ENCODE measurements at places on chromosomes 13 and 19. TPM values are rescaled to one million over a fixed set of nuclear protein-coding genes. Genes with fewer than 3 reads are reported as not detected.
A peak's percentile ranks its signal among the peaks of the same experiment; 100 is the strongest.

GRCh38 chr19:10091895-10092641 lies 6.0 kb downstream of the SHFL start:
- DNase-seq, result no peak

DNA sequence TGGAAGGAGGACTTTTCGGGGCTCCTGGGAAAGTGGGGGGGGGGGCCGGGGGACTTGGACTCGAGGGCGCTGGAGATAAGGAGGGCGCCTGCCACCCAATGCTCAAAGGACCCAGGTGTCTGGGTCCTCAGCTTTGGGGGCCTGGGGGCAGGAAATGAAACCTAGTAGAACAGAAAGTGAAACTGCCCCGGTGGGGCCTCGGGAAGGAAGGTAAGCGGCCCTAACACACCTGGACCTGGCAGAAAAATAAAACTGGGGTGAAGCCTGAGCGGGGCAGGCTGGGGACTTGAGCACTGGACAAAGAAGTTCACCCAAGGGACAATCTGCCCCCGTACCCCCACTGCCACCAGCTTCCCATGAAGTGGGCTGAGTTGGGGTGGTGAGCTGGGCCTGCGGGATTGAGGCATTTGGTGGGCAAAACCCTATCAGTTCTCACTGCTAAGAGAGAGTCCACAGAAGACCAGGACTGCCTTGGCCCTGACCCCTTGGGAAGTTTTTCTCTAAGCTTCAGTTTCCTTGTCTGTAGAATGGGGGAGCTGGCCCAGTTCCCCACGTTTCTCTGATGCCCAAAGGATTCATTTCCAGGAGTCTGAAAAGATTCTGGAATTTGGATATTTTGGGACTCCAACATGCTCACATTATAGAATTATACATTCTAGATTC lies 2.3 kb downstream of the PRKD2 start:
- DNase-seq, result peak; percentile 74

GRCh38 chr13:41746259-41746658 lies 214.7 kb downstream of the VWA8 start:
- DNase-seq, result no peak

GRCh38 chr19:11096210-11096841 lies 7.1 kb downstream of the LDLR start:
- DNase-seq, result peak; percentile 51

DNA sequence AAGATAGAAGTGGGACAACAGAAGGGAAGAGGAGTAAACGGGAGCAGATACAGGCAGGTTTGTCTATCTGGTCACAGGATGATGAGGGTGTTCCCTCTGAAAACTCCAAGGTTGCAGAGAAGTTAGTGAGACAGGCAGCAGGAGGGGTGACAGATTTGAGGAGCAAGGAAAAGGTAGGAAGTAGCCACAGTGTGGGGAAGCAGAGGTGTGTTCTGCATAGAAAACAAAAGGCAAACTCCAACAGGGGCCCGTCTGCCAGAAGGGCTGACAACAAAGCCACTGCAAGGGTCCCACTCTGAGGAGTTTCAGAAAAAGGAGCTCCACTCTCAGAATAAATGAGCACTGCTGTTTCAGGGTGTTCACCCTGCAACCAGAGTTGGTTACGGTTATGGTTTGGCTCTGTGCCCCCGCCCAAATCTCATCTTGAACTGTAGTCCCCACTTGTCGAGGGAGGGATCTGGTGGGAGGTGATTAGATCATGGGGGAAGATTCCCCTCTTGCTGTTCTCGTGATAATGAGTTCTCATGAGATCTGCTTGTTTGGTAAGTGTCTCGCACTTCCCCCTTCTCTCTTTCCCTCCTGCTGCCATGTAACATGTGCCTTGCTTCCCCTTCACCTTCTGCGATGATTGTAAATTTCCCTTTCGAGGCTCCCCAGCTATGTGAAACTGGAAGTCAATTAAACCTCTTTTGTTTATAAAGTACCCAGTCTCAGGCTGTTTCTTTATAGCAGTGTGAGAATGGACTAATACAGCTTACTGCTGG lies 32.1 kb downstream of the SMAD9 start:
- no peak for DNase-seq

DNA sequence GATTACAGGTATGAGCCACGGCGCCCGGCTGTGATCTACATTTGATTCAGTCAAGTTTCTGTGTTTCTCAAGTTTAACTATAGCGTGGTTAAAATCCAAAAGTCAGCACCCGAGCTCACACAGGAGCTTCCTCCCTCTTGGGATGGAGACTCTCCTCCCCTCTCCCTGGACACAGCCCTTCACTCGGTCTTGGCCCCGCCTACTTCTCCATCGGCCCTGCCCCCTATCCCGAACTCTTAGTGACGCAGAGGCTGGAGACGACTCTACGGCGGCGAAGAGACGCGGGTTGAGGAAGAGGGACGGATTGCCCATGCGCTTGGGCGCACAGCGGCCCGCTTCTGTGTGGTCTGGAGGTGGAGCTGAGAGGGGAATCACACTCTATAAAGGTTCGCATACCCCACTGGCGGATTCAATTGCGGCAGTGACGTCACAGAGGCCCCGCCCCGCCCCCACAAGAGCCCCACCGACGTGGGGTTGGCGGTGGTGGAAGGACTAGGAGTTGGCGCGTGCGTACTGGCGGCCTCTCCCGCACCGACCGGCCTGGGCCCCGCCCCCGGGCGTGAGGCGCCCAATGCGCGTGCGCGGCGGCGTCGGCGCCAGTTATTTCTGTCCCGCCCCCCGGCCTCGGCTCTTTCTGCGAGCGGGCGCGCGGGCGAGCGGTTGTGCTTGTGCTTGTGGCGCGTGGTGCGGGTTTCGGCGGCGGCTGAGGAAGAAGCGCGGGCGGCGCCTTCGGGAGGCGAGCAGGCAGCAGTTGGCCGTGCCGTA lies at the start of gene TRIM28:
TRIM28 (plus strand) TSS at position 239 of the 765 bp plus-strand sequence. CDS start 694 bp downstream, outside the sequence.
- peak; percentile 100 for DNase-seq

- DNase-seq, result no peak
Measured at GRCh38 chr13:33684874-33685273, 133.1 kb upstream of the RFC3 start.

DNA sequence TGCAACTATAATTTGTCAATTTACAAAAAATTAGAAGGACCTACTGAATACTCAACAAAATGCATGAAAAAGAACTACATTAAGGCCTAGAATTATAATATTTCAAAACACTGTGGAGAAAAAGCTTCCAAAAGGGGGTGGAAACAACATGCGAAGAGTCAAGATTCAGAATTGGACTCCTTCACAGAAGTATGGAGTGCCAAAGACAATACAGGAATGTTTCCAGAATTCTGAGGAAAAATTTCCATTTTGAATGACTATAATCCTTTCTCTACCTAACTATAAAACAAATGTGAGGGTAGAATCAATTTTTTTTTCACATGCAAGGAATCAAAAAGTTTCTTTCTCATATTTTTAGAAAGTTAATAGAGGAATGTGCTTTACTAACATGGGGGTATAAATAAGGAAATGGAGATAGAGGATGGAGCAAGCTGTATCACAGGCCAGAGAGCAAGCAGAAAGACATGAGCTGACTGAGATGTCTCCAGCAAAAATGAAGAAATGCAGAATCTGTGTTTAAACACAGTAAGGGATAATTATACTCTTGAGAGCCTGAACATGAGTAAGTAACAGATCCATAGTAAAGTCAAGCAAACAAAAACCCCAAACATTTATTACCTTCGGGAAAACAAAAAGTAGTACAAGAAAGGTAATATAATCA lies 39.5 kb upstream of the SMAD9 start:
- no peak for DNase-seq

- DNase-seq, result no peak
Measured at GRCh38 chr19:24099829-24100228, 12.8 kb downstream of the ZNF254 start.

DNA sequence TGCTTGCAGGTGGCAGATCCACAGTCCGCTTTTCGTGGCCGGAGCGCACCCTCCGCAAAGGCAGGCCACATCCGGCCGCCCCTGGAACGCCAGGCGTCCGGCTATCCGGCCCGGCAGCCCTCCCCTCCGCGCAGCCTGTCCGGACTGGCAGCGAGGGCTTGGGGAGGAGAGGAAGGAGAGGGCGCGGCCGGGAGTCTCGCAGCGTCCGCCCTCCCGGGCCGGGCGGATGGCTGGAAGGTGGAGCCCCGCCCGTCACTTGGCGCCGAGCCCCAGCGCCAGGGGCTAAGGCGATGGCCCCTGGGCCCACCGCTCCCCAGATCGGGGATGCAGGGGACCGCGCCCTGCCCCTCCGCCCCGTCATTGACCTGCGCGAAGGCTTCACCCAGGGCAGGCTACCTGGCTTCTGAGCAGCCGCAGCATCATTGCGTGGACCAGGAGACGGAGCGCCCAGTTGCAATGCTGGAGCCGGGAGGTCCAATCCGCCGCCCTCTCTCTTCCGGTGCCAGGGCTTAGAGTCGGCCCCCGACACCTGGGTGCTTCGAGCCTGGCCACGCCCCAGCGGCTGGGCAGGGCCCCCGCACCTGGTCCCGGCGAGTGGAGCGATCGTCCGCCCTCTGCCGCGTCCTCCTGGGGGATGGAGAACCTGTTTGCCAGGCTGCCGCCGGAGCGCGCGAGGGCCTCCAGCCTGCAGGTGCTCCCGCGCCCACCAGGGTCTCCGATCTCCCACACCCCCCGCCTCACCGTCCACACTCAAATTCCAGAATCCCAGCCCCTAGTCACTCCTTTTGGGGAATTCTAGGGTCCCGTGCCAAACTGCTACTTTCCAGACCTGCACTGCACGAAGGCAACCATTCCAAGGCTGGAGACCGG lies at the start of gene FUT1:
FUT1 (minus strand) TSS at position 146 of the 870 bp plus-strand sequence. CDS start 1,360 bp downstream, outside the sequence.
- DNase-seq, result peak; percentile 62

- DNase-seq, result no peak
Measured at GRCh38 chr19:20273376-20273775, 106.4 kb downstream of the ZNF486 start.

GRCh38 chr13:80164462-80164861 lies 176.5 kb downstream of the SPRY2 start:
- DNase-seq, result no peak

DNA sequence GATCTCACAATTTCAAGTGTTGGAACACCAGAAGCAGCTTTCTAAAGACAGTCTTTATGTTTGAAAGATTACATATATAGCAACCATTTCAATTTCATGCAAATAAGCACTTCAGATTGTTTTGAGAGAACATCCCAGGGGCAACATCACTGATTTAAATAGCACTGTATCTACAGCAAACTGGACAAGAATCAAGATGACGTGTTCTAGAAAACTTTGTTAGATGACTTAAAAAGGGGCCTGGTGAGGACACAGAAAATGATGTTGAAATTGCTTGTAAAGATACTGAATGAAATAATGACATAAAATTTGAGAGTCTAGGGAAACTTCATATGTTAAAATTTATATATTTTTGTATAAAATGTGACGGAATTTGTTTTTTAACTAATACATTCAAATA lies 277.1 kb downstream of the KLF12 start:
- no peak for DNase-seq

DNA sequence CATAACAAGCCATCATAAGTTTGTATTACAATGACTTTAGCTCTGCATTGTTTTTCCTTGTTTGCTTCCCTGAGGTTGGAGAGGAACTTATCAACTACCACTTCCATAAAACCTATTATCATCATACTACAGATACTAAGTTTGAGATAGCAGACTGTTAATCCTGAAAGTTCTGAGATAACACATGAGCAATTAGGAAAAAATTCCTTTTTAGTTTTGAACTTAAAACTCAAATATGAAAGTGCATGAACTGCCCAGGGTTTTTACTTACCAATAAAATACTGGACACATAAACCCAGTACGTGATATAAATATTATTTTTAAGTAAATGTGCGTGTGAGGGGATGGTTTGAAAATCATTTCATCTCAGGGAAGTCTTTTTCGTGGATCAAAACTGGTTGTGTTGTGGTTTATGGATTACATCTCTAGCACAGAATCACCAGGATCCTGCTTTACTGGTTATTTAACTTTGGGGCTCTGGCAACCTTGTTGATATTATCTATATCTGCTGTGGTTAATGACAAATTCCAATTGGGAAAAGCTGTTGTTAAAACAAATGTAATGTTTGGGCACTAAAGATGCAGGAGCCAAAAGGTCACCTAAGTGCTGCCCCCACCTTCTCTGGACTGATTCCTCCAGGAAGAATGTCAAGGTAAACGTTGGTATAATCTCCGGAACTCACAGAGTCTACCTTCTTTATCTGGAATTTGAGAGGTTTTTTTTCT lies 12.4 kb downstream of the CDX2 start:
- no peak for DNase-seq

- DNase-seq, result no peak
Measured at GRCh38 chr13:110349239-110349638, 42.2 kb downstream of the COL4A2 start.

GRCh38 chr19:27971071-27971470 lies 1241.9 kb downstream of the UQCRFS1 start:
- no peak for DNase-seq

GRCh38 chr19:7226739-7227138 lies 67.5 kb downstream of the INSR start:
- DNase-seq, result no peak

GRCh38 chr19:1360818-1361461 lies 22.8 kb upstream of the NDUFS7 start:
- DNase-seq, result no peak

DNA sequence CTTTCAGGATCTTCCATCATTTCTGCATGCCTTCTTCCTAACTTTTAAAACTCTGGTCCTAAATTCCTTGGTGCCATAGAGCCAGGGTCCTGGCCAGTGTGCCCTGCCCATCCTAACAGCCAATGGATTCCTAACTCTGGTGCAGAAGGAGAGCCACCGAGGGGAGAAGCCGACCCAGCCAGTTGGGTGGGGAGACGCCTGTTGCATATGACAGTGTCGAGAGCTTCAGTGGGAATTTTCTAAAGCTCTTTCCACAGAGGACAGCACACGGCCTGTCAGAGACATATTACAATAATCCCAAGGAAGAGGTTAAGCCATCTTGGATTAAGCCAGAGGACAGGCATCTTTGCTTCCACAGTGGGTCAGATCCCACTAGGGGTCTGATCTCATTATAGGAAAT lies 180.4 kb downstream of the ZNF536 start:
- DNase-seq, result no peak

GRCh38 chr13:51666374-51666773 lies 82.1 kb downstream of the WDFY2 start:
- no peak for DNase-seq

DNA sequence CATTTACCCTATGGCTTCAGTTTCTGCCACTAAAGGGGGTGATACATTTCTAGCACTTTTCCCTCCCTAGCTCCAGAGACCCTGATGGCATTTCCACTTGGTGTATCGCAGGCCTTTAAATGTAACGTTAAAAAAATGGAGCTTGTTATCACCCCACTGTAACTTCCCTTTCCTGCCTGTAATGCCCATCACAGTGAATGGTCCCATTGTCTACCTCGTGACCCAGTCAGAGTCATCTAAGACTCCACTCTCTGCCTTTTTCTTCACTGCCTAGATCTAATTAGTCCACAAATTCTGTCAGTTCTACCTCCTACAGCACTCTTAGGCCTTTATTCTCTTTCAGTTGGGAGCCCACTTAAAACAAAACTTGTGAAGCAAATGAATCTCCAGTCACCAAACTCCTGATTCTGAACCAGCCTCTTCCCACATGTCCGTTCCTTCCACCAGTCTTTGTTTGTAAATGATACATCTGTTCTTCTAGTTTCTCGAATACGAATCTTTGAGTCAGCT lies 64.8 kb downstream of the NHLRC3 start:
- DNase-seq, result no peak

The ZNF577 gene
- total RNA-seq, result 14.0 TPM

The ALDH16A1 gene
- total RNA-seq, result 41.8 TPM

The NCAN gene
- total RNA-seq, result not detected

The TEX29 gene
- 0.80 TPM for total RNA-seq

The ZNF547 gene
- 6.7 TPM for total RNA-seq

The TMEM190 gene
- not detected for total RNA-seq

The PRR20D gene
- not detected for total RNA-seq

The TNFAIP8L1 gene
- 18.9 TPM for total RNA-seq

The CCL25 gene
- total RNA-seq, result 15.9 TPM

The LGALS14 gene
- not detected for total RNA-seq

The HCST gene
- total RNA-seq, result 190 TPM
